ENCODE measurements at places on chromosomes 7 and 10.

DNA sequence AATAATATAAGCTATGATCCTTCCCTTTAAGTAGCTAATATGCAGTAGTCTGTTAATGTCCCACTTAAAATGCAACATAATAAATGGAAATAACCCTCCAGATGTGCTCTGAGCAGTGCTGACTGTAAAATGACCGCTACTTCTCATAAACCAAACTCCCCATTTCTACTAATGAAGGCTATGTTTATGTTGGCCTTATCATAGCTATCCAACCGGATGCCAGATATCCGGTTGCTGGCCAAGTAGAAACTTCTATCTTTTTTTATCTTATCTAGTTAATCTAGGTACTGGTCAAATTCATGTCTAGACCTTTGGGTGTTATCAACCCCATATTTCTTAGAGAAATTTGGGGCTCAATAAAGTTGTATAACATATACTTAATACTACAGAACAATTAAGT lies 56.6 kb downstream of the CHRM2 start:
- DNase-seq, result no peak

- DNase-seq, result no peak
Measured at GRCh38 chr7:150958062-150958552, 20.0 kb downstream of the KCNH2 start.

GRCh38 chr7:129840757-129841156 lies 112.0 kb downstream of the UBE2H start:
- DNase-seq, result no peak

DNA sequence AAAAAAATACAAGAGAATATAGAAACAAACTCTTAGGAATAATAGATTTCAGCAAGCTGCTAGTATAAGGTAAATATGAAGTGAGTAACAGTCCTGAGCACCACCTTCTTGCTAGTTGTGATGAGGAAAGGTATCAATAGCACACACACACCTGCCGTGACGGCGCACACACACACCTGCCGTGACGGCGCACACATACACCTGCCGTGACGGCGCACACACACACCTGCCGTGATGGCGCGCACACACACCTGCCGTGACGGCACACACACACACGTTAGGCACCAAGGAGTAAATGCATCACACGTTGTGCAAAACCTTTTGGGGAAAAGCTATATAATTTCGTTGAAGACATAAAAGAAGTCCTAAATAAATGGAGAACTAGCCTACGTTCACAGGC lies 4.7 kb upstream of the JAKMIP3 start:
- no peak for DNase-seq

GRCh38 chr7:34011696-34012095 lies 106.4 kb downstream of the BMPER start:
- no peak for DNase-seq

- DNase-seq, result no peak
Measured at GRCh38 chr7:103766660-103767059, 222.8 kb downstream of the RELN start.
